Activated naive CD8-positive, alpha-beta T cell treated with anti-CD3 and anti-CD28 coated beads, Interleukin-2, amount 10 ng/mL, durations not matched to agents 7 days and 5 days (primary cell): ENCODE measurements at places on chromosomes 13 and 19.

DNA sequence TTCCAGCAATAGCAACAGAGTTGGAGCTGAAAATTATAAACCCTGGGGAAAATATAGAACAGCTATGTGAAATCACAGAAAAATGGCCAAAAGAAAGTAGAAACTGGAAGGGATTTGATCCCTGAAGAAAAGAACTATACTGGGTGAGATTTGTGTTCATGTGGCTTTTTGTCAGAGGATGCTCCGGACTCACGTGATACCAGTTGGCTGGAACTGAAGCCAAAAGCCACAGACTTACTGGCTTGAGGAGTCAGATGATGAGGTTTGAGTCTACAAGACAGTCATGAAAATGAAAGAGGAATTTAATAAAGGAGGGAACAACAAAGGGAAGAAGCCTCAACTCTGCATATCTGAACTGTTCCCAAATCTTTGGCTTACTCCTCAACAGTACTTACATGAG is 427.1 kb downstream of the GPC5 start:
- DNase-seq: no peak

GRCh38 chr19:51546650-51547396 is 15.4 kb upstream of the SIGLEC6 start:
- no peak for DNase-seq

GRCh38 chr13:20498659-20499058 is 27.0 kb downstream of the CRYL1 start:
- no peak for DNase-seq

GRCh38 chr13:20182231-20182846 is 10.4 kb downstream of the GJB2 start:
- DNase-seq: no peak

DNA sequence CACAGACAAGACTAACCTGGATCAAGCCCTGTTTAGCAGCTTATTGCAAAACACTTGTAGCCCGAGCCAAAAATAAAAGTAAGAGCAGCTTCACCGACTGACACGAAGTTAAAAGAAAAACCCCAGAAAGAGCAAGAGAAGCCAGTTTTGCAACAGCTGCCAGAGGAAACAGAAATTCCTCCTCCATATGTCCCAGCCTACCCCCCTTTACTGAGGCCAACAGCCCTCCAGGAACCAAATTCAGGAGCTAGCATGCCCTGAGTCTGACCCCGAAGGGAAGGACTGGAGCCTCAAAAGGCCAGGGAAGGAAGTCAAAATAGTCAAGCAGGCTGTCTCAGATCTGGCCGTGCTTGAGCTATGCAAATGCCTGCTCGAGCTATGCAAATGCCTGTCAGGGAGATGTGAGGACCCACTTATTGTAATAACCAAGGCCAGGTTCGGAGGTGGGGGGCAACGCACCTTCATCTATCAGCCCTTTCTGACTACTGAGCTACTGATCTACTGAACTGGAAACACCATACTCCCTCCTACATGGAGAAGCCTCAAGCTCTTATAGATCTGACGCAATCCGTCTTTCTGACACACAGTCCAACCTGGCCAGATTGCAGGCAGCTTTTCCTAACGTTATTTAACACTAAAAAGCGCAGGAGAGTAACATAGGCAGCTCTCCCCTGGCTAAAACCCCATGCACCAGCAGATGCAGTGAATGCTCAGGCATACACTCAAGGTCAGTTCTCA is 6.7 kb downstream of the SIGLEC11 start:
- DNase-seq: no peak

DNA sequence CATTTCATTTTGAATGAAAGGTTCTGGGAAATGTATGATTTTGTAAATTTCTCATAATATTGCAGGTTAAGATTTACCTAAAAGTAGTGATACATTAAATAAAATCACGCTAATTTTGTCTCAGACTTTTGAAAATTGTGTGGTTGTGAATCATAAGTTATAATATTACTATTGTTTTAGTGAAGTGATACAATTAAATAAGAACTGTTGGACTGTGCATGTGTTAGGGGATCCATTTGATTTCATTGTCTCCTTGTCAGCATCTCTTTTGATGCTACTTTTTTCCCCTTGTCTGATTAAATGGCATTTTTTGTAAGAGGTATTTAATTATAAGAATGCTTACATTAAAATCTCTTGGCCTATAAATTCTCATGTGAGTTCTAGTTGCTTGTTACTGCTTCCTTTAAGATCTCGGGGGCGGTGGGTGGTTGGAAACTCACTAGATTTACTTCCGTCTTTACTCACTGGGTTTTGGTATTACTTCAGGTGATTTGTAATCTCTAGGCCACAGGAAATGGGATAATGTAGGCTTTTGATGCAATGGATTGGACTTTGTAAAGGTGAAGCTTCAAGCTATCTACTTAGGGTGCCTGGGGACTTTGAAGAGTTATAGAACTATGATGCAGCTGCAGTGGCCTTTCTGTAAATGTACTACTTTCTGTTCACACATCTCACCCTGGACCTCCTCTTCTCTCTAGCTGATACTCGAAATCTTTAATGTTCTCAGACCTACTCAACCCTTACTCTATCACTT is 66.5 kb downstream of the PAN3 start:
- DNase-seq: no peak
